ENCODE measurements at places on chromosomes 5 and 9.

DNA sequence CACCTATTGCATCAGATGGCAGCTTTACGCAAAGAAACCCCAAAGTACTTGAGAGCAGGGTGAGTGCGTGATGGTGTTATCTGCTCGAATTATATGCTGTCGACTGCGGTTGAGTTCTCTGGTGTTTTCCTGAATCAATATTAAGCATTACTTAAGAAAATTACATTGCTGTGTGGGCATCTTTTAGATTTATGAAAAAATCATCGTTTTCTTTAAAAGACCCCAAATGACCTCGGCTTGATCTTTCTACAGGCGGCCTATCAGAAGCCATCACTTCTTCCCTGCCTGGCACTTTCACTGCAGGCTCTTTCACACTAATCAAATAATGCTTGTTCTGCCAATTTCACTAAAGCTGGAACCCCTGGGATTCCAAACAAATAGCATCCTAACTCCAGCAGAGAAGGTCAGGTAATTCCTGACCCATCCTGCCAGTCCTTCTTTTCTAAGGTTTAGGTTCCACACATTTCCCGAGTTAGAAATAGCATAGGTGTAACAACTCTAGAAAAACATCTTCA is 1.7 kb downstream of the UBE2QL1 start:
- no peak for DNase-seq

GRCh38 chr9:21558615-21559401 is 76.7 kb upstream of the IFNE start:
- peak; percentile 50 for DNase-seq

- no peak for DNase-seq
Measured at GRCh38 chr9:99811172-99811571, 10.5 kb upstream of the NR4A3 start.

GRCh38 chr9:108691614-108692013 is 164.2 kb downstream of the ACTL7B start:
- DNase-seq = no peak

DNA sequence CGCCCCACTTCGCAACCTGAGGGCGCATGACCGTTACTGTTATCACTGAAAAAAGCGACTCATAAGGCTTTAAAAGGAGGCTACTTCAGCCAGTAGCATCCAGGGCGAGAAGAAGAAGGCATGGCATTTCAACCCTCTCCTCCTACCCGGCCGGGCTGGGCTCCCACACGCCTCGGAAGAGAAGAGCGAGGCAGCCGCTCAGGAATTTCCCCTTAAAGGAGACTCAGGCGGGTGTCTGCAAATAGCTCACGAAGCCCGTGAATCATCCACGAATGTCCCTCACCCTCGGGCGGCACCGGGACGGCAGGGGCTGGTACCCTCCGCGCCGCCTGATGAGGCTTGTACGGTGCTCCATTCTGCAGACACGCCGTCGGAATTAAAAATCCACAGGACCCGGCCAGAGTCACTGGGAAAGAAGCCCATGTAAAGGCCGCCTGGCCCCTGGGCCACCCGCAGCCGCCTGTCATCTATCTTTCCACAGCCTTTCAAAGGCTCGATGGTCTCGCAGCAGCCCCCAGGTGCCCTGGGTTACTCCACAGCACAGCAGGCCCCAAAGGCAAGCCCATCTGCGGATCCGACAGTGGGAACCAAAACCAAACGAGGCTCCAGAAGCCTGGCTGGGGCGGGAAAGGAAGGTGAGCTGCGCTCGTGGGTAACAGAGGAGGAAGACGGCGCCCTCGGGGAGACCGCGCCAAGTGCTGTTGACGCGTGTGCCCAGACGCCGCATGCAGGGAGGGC is 11.8 kb downstream of the SLC12A7 start:
- DNase-seq = no peak

All from HEK293T (cell line).